Lower leg skin (tissue), 4 donors: ENCODE measurements at places on chromosomes 3 and 15. TPM values are rescaled to one million over a fixed set of nuclear protein-coding genes. Genes with fewer than 3 reads are reported as not detected.
A peak's percentile ranks its signal among the peaks of the same experiment; 100 is the strongest.

The SOX14 gene
- total RNA-seq: not detected

- no peak for DNase-seq
Measured at GRCh38 chr3:125582707-125583106, 12.6 kb downstream of the OSBPL11 start.

- no peak for DNase-seq
Measured at GRCh38 chr3:147960786-147961185, 551.6 kb downstream of the ZIC1 start.

DNA sequence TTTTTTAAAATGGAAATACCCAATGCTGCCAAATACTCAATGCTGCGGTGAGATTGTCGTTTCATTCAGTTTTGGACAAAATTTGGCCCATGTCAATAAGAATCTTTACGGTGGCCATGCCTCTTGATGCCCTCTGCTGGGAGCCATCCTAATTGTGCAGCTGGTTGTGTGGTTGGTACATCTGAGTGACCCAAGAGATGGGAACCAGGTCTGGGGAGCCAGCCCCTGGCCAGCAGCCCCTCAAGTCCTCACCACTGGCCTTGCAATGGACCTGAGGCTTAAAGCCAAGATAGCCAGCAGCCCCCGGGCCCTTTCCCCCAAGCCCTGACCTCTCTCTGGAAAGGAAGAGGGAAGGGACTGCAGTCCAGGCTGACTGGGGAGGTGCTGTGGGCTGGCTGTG, 36.4 kb upstream of the ESYT3 start:
- DNase-seq: peak; percentile 58

GRCh38 chr15:65869954-65870871, 922 bp downstream of the RAB11A start:
- peak; percentile 59 for DNase-seq

The SELENOK gene
- total RNA-seq: 47.2 TPM

DNA sequence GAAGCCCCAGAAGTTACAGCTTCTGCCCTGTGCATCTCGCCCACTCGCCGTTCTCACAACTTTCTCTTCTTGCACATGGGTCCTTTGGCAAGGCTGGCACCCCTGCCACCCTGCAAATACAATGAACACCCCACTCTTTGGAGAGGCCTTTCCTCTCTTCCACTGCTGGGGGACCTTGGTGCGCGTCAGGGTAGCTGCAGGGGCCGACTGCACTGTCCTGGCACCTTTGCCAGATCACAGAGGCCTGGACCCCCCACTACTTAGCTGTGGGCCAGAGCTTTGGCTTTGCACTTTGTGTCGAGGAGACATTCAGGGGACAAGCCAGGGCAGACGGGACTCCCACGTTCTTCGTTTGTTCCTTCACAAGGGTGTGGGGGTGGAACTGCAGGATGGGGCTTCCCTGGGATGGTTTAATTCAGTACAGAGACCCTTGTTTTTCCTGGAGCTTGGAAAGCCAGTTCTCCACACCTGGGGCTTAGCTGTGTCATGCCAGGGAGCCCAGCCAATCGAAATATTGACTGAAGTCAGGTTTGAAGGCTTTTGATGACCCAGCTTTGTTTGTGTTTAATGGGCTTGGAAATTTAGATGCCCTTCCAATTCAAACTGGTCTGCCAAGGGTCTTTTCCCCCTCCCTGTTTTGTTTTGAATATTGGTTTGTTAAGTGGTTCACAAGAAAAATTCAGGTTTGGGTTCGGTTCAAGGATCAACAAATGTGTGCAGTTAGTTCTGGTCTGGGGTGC, 256.1 kb upstream of the TLE3 start:
- peak; percentile 79 for DNase-seq

DNA sequence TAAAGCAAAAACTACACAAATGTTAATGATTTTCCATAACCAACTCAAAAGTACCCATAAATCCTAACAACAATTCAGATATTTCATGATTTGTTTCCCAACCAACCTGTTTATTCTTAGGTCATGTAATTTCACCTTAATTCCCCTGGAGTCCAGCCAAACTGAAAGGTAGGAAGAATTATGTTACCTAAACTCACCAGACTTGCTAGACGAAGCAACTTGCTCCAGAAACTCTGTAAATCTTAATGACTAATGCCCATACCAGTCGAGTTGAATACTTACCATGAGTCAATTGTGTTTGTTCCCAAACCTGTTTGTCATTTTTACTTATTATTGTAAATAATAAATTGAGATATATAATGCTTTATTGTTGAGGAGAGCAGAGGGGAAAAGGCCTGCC, 1030.0 kb downstream of the TBL1XR1 start:
- DNase-seq: no peak
